ENCODE measurements at places on chromosomes 7 and 10. TPM values are rescaled to one million over a fixed set of nuclear protein-coding genes. Genes with fewer than 3 reads are reported as not detected.
A peak's percentile ranks its signal among the peaks of the same experiment; 100 is the strongest.

OR13A1 gene
- total RNA-seq: not detected

SLK gene
- 26.8 TPM for total RNA-seq

- no peak for DNase-seq
These were observed 12.8 kb upstream of the LRRC4 start for GRCh38 chr7:128044064-128044463.

DNA sequence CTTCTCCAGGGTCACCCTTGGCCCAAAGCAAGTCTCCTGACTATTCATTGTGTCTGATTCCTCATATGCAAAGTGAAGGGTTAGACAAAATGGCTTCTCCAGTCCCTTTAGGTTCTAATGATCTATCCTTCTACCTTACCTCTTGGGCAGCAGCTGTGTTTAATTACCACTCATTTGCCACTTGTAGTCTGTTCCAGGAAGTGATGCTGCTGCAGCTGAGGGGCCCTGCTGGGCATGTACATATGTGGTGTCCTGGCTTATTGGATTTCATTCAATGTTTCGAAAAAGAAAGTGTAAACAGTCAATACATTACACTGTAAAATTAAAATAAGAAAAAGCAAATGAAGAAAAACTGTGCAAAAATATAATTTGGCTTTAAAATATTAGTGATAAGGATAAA lies 36.6 kb downstream of the SCIN start:
- no peak for DNase-seq

GRCh38 chr10:80500572-80501380 lies 36.9 kb upstream of the SH2D4B start:
- no peak for DNase-seq

GRCh38 chr7:20594023-20594422 lies 21.4 kb upstream of the ABCB5 start:
- no peak for DNase-seq

DNA sequence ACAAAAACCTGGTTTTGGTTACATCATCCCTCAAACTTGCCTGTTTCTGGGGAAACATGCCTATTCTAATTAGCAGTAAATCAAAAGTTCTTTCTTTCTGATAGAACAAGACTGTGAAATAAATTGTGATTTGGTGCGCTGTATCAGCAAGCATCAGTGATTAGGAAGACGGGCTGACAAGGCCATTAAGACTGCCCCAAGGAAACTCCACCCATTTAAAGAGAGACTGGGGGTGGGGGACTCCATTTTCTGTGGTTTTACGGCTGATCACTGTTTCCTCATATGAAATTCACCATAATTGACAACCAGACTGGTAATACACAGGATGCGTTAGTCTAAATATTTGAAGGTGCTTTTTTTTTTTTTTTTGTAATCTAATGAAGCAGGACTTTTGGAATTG lies 68.7 kb downstream of the MBL2 start:
- DNase-seq: peak; percentile 7

DNA sequence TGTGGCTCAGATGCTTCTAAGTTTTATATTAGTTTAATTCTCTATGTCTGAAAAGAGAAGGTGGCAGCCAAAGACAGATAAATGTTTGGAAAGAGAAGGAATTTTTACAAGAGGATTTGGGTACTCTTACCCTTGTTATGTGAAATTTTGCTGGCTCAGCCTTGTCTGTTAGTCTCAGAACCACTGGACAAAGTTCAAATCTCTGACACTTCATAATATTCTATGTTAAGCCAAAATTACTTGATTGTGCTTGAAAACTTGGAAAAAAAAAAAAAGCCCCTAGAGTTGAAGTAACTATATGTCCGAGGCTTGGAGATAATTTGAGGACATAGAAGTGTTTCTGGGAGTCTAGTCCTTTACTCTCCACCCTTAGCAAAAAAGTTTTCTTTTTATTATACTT lies 1079.3 kb upstream of the LRRTM3 start:
- DNase-seq: no peak

DNA sequence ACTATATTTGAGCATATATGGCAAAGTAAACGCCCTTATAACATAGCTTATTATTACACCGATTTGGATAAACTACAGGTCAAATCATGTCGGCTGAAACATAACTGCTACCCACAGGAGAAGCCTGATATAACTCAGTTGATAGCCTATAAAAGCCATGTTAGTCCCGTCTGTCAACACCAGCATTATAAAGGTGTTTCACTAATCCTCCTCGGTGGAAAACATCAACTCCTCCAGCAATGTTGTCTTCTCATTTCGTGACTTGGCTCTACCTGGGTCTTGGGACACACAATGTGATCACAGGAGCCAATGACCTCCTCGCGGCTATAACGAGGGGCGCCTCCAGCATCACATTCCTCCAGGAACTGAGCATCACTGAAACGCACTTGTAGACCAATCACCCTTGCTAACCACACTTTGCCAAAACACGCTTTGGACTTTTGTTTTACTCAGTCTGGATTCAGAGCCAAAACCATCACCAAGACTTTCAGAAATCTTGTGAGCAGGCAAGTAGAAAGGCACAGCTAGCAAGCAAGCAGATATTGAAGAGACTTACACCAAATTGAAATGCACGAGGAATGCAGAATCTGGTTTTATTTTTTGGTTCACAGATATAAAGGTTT lies 269.7 kb upstream of the NFE2L3 start:
- DNase-seq: no peak

All from HFFc6 (cell line).